ENCODE measurements at places on chromosomes 3 and 15.

DNA sequence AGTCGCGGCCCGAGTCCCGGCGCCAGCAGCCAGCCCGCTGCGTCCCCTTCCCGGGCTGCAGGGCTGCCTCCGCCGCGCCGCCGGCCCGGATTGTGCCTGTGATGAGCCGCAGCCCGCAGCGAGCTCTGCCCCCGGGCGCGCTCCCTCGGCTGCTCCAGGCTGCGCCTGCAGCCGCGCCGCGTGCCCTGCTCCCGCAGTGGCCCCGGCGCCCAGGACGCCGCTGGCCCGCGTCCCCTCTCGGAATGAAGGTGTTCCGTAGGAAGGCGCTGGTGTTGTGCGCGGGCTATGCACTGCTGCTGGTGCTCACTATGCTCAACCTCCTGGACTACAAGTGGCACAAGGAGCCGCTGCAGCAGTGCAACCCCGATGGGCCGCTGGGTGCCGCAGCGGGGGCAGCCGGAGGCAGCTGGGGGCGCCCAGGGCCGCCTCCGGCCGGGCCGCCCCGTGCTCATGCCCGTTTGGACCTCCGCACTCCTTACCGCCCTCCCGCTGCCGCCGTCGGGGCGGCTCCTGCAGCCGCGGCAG is 1.2 kb downstream of the CHST2 start:
- DNase-seq, result no peak

- DNase-seq, result no peak
Observed at GRCh38 chr15:52230073-52230472, 38.9 kb upstream of the GNB5 start.

DNA sequence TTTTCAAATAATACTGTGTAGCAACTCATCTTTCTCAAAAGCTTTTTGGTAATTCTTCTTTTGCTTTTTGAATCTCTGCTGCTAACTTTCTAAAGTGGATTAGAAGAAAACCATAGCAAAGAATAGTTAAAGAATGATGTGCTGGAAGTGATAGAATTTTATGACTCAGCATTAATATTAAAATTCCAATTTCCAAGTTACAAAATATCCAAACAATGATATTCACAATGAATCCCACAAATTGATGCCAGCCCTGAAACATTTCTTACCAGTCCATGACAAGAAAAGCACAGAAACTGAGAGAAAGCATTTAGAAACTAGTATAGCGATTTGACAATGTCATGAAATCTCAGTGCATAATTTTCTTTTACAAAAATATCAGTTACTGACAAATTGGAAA is 482.2 kb downstream of the RBMS3 start:
- DNase-seq, result no peak

DNA sequence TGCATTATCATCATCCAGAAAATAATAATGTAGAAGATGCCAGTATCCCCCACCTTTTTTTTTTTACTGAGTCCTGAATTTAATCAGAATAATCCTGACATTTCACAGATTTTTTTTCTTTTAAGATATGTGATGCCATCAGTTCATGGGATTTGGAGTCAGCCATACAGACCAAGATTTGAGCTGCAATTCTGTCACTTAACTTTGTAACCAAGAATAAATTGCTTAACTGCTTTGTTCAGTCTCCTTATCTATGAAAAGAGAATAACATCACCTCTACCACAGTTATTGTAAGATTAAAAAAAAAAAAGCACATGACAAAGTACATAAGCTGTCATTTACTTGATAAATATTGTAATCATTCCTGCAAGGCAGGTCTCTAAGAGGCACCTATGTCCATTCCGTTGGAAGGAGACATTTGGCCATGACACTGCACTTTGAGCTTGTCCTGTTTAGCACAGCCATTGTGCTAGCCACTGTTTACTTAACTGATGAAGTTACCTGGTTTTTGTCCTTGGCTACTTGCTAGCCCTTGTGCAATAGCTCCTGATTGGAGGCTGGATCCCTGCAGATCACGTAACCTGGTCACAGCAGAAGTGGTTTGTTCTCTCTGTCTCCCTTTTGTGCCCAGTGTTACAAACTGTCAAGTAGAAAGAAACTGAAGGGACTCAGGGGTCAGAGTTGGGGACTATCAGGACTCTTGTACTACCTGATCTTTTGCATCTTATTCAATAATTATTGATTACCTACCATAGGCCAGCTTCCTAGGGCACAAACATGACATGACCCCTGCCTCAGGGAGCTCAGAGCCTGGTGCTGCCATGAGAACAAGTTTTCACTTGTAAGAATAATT is 306.0 kb downstream of the WDR72 start:
- DNase-seq, result no peak

DNA sequence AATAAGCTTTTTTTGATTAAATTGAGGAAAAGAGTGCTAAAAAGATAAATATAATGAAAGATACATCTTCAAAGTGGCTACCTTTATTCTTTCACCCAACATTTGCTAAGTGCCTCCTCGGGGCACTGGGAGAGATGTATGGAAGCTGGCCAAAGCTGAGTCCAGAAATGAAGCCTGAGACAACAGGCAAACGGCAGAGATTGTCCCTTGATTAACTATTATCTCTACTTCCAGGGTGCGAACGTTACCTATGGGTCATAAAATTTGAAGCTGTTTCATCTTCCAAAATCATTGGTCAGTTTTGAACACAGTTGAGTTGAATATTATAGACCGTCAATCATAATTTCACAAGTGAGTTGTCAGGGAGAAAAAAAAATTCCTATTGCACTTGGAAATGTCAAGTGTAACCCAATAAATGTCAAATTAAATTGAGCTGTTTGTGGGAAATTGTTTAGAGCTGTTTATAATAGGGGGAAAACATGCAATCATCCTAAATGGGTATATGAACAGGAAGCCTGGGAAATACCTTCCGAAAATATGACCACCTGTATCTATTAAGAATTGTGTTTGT is 73.9 kb downstream of the SUCLG2 start:
- no peak for DNase-seq

- DNase-seq, result no peak
Observed at GRCh38 chr15:37891766-37892368, 42.6 kb upstream of the TMCO5A start.

DNA sequence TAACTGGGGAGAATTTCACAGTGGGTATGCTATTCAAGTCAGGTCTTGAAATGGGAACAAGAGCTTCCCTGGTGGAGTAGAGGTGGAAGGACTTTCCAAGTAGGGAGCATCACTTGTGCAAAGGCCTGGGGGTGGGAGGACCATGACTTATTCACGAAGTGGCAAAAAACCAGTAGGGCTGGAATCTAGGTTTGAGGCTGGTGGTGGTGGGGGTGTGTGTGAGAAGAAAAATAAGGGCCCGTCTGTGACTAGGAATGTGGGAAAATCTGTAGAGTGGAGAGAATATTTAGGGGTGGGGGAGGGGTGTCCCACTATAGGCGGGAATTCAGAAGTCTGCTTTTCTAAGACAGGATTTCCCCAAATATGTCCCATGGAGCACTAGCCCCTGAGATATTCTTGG is 271.9 kb upstream of the TBL1XR1 start:
- DNase-seq, result no peak

DNA sequence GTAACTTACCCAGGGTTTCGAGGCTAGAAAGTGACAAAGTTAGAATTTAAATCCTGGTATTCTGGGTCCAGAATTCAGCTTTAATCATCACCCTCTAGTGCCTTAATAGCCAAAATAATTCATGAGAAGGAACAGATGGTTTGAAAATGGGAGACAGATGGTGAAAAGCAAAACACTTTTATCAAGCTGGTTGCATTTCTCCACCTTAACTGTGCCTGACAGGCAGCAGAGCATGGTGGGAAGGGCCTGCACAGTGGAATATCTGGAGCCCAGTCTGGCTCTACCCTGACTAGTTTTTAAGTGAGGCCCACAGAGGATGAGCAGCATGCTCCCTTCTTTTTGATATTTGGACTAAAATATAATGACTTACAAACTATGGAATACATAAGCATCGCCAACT is 35.6 kb upstream of the RASGRP1 start:
- no peak for DNase-seq

DNA sequence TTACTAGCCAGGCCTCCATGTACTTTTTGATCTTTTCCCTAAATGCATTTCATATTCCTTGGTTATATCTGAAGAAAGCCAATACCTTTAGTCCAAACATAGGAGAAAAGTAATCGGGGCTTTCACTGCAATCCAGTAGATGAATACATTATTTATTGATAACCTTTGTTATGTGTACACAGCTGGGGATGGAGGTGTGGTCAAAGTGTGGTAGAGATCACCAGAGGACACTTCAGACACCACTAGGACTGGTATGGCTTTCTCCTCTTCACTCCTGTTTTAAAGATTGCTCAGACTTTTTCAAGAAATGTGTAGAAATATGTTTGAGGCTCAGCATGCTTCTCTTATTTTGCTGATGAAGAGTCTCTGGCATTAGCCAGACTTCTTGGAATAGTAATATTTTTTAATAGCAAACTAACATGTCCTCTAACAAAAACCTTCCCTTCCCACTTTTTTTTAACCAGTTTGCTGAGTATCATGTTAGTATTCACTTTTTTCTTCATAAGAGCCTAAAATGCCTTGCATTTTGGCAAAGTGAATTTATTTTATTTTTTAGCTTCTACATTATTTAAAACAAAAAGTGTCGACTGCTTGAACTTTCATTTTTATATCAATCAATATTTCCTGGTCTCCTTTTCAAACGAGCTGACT is 65.6 kb upstream of the MBNL1 start:
- DNase-seq, result no peak

- no peak for DNase-seq
Observed at GRCh38 chr15:81449836-81450474, 75.9 kb upstream of the TMC3 start.

DNA sequence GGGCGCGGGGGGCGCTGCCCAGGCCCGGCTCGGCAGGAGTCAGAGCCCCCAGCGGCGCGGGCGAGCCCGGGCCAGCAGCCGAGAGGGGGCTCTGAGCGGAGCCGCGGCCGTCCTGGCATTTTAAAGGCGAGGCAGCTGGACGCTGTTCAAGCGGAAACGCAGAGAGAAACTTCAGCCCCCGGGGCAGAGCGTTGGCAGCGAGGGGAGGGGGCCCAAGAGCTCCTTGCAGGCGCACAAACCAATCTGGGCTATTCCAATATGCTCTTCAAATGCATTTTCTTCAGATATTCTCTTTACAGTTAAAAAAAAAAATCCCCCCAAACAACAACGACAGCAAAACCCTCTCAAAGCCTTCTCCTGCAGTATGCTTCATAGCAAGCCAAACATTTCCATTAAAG is at the start of gene CTXND1:
Gene CTXND1, minus strand, starts transcription at position 93 of the 398 bp plus-strand sequence. CDS start 50,264 bp downstream, outside the sequence.
- DNase-seq, result no peak

DNA sequence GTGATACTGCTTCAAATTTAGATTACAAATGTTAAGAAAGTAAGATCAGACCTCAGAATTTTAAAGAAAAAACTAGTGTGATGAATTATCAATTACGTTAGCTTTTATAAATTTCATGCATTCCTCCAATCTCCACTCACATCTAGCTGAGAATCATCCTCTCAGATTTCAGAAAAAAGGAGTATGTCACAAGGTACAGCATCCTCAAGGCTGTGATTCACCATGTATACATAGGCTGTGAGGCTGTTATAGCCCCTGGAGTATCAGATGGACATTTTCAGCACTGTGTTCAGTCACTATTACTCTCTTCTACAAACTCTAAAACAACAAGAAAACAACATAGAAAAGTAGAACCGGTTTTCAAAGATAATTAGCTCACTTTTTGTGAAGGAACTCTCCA is 214.4 kb downstream of the PCCB start:
- DNase-seq, result no peak

- no peak for DNase-seq
Observed at GRCh38 chr15:56344336-56344735, 20.9 kb upstream of the TEX9 start.

DNA sequence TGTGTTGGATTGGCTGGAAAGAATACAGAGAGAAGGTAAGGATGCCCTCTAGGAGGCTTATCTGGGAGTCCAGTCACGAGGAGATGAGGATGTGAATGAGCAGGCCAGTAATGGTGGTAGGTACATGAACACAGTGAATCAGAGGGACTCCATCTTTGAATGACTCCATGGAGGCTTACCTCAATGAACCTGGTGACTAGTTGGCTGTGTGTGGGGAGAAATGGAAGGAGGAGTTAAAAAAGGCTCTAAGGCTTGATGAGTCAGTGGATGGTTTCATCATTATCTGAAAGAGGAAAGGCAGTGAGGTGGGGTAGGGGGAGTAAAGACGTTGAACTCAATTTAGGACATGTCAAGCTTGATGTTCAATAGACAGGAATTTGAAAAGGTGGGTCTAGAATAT is 61.1 kb downstream of the KCNAB1 start:
- no peak for DNase-seq

- DNase-seq, result no peak
Observed at GRCh38 chr3:117979466-117979865, 1055.2 kb downstream of the IGSF11 start.

- no peak for DNase-seq
Observed at GRCh38 chr15:95192923-95193322, 961.6 kb downstream of the MCTP2 start.

GRCh38 chr15:75126864-75127580 is 74.7 kb upstream of the C15orf39 start:
- DNase-seq, result no peak

DNA sequence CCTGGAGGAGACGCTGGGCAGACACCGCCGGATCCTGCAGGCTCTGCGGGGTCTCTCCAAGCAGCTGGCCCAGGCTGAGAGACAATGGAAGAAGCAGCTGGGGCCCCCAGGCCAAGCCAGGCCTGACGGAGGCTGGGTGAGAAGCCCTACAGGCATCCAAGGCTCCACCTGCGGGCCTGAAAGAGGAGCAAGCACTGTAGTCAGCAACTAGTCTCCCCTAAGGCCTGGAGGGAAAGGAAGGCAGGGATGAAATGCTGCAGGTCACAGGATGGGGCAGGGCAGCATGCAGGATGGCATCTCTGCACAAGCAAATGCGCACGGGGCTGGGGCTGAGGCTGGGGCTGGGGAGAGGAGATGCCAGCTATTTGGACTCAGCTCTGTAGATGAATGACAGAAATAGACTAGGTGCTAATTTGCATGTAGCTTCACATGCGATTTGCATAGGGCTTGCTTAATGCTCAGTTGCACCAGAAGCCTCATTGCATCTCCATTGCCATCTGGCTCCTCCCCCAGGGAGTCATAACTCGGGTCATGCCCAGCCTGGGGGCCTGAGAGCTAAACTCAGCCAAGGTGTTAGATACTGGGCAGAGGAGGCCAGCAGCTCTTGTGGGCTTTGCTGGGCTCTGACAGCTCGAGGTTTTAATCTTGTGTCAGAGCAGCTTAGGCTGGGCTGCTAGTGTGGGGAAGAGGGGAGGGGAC is 5.2 kb upstream of the CPLX3 start:
- DNase-seq, result no peak

- no peak for DNase-seq
Observed at GRCh38 chr3:56792193-56792592, 9.6 kb downstream of the ARHGEF3 start.

Data from stimulated activated CD4-positive, alpha-beta T cell treated with anti-CD3 and anti-CD28 coated beads, Interleukin-1b, Interleukin-23, amount 100 ng/mL, for 1 hour (primary cell).